Ammon's horn (tissue), 1 donor: ENCODE measurements at places on chromosomes 2 and 18.

DNA sequence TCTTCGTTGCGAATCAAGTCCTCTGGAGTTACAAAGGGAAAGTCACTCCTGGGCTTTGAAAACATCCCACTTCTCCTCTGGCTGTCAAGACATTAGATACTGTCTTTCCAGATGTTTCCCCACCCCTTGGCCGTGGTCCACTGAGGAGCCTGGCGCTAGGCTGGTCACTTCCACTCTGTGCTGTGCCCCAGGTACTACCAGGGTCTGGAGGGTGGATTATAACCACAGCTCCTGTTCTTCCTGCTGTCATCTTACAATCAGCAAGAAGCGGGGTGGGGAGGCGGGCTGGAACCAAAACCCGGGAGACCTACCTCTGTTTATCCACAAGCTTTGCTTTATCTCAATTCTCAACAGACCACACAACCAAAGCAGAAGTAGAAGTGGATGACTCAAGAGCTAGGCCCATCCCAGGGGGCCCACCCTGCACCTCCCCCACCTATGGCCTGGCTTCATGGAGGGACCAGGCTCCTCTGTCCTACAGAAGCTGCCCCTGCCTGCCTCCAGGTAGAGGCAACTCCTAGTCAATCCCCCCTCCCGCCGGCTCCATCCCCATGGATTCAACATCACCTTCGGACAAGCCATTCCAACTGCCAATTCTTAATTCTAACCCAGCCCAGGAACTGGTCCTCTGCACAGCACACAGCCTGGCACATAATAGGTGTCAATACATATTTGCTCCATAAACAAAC lies 17.8 kb downstream of the SMAD7 start:
- no peak for DNase-seq

GRCh38 chr2:75290600-75291150 lies 91.4 kb upstream of the TACR1 start:
- peak; percentile 25 for DNase-seq

- DNase-seq = no peak
Measured at GRCh38 chr2:141490886-141491285, 639.9 kb downstream of the LRP1B start.

GRCh38 chr2:240991378-240992263 lies 6.8 kb upstream of the SNED1 start:
- peak; percentile 61 for DNase-seq

GRCh38 chr2:190849774-190850173 lies 30.8 kb upstream of the GLS start:
- DNase-seq = no peak

- DNase-seq = no peak
Measured at GRCh38 chr2:73944714-73945113, 18.0 kb downstream of the DGUOK start.

- DNase-seq = no peak
Measured at GRCh38 chr2:109032229-109032820, 43.3 kb upstream of the EDAR start.
